Stomach (tissue), 19 donors: ENCODE measurements at places on chromosomes 7 and 10. TPM values are rescaled to one million over a fixed set of nuclear protein-coding genes. Genes with fewer than 3 reads are reported as not detected.
A peak's percentile ranks its signal among the peaks of the same experiment; 100 is the strongest.

Gene CPVL
- total RNA-seq, result not detected

Gene MSMB
- 130 TPM for total RNA-seq

Gene ZMIZ1
- 25.9 TPM for total RNA-seq

Gene MMP21
- not detected for total RNA-seq

DNA sequence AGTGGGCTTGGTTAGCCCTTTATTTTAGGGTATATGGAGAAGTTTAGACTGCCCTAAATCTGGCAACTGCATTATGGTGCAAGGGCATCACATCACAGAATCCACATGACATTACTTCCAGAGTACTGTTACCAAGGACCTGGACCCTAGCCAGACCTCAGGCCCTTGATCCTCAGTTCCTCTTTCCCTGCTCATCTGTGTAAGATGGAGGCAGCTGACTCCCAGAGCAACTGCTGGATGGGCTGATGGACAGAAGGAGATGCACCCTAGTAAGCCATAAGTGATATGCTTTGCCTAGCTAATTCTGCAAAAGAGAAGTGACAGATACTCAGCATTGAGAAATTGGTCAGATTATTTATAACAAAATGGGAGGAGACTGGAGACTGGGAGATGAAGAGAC, 131.7 kb downstream of the DYNC1I1 start:
- H3K4me3 ChIP-seq, result no peak overlapping the region
- H3K4me1 ChIP-seq, result no peaks in the 10 kb centered on the region
- no peaks in the 10 kb centered on the region for H3K27me3 ChIP-seq
- H3K27ac ChIP-seq, result no peak overlapping the region
- no peak for DNase-seq
- H3K36me3 ChIP-seq, result no peaks in the 10 kb centered on the region

DNA sequence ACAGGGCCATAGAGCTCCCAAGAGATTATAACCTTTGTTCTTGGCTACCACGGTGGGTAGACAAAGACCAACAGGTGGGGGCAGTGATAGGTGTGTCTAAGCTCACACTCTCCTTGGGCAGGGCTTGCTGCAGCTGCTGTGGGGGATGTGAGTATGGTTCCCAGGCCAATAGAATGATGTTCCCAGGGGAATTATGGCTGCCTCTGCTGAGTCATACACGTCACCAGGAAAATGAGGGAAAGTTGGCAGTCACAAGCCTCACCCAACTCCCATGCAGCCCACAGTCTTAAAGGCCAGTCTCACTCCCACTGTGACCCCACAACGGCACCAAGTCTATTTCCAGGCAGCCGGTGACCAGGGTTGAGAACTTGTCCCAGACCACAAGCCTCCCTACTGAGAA, 453.4 kb upstream of the PODXL start:
- H3K4me1 ChIP-seq, result no peaks in the 10 kb centered on the region
- no peak overlapping the region for H3K4me3 ChIP-seq
- H3K27ac ChIP-seq, result no peak overlapping the region
- H3K36me3 ChIP-seq, result no peaks in the 10 kb centered on the region

DNA sequence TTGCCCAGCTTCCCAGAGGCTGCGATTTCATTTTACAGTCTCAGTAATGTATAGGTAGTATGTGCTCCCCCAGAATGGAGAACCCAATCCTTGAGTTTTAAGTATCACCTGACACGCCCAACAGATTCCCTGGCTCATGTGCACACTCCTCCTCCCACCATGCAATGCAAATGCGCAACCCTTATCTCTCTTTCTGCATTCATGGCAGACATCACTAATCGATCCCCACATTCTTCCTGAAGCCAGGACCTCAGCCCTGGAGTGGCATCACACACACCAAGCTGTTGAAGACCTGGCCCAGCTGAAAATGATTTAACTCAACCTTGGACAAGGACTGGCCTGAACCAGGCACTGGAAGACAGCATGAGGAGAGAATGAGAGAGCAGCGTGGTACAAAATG, 68.4 kb downstream of the ZRANB1 start:
- H3K4me1 ChIP-seq, result peaks cover 39% of the 10 kb centered on the region
- DNase-seq, result no peak
- H3K36me3 ChIP-seq, result peaks cover 27% of the 10 kb centered on the region
- H3K27ac ChIP-seq, result peak overlapping the region; percentile 72
- no peaks in the 10 kb centered on the region for H3K27me3 ChIP-seq

DNA sequence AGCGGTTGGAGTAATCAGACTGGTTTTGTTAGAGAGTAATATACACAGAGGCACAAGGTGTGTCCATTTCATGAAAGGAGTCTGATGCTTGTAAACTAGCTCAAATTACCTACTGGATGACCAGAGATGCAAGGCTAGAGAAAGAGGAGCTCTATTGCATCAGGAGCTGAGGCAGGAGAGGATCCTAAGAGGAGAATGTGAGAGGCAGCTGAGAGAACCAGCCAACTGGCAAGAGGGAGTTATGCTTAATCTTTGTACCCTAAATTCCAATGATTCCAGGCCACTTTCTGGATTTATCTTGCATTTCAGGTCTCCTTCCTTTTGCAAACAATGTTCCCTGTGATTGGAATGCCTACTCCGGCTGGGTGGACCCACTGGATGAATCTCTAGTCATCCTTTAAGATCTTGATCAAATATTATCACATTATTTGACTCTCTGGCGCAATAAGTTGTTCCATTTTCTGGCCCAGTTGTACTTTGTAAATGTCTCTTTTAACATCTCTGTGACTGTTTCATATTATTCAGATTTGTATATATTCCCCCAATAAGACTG, 57.5 kb upstream of the PTPN12 start:
- H3K36me3 ChIP-seq, result no peaks in the 10 kb centered on the region
- peak; percentile 20 for DNase-seq
- no peaks in the 10 kb centered on the region for H3K4me1 ChIP-seq

DNA sequence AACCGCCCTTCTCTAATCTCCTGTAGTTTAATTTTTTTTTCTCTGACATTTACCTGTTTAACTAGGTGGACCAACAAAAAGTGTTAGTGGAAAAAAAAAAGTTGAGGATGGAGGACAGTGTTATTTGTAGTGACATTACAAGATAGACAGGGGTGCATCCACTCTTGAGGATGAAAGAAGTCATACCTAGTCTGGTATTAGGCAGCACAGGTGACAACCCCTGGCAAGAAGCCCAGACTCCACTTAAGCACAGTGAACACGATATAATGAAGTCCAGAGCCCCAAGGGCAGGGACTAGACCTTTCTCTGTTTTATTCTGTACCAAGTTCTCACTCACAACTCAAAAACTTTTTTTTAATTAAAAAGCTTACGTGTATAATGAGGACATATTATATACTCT, 268.4 kb downstream of the GPR37 start:
- peak; percentile 33 for DNase-seq
- no peaks in the 10 kb centered on the region for H3K4me1 ChIP-seq
- no peak overlapping the region for H3K4me3 ChIP-seq
- no peaks in the 10 kb centered on the region for H3K36me3 ChIP-seq
- no peaks in the 10 kb centered on the region for H3K27me3 ChIP-seq

GRCh38 chr7:70919481-70920073, 212.4 kb upstream of the GALNT17 start:
- no peak overlapping the region for H3K27ac ChIP-seq
- no peak overlapping the region for H3K4me3 ChIP-seq
- DNase-seq, result peak; percentile 34
- H3K4me1 ChIP-seq, result no peaks in the 10 kb centered on the region
- no peaks in the 10 kb centered on the region for H3K36me3 ChIP-seq

DNA sequence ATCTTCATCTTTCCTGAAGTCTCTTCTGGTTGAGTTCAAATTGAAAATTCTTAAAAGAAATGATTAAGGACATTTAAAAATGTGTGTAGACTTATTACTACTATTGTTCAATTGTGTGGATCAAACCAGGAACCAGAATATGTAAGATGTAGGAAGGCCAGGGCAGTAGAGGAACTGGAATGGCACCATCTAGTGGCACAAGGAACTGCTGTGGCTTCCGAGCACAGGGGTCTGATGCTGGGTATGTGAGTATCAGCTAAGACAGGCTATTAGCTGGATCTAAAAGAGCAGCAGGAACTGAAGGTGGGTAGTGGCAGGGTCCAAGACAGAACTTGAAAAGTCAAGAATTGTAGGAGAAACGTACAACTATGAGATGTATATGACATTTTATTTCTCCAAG, 247.3 kb downstream of the SEMA3A start:
- no peaks in the 10 kb centered on the region for H3K27me3 ChIP-seq
- H3K36me3 ChIP-seq, result no peaks in the 10 kb centered on the region
- H3K27ac ChIP-seq, result no peak overlapping the region
- no peaks in the 10 kb centered on the region for H3K4me1 ChIP-seq
- peak; percentile 16 for DNase-seq
- H3K4me3 ChIP-seq, result no peak overlapping the region

DNA sequence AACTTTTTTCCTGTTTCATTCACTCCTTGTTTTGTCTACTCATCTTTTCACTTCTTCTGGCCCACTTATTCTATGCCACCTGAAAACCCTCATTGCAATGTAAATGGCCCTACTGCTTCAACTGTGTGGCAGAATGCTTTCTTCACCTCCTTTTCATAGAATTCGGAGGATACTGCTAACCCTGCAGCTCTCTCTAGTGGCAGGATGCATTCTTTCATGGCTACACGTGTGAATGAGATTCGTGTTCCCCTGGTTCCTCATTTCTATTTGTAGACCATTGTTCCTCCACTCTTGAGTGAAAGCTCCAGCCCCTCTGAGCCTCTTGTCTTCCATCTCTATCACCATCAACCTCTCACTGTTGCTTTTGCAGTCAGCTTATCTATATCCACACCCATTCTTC, 20.9 kb upstream of the CYP26C1 start:
- H3K4me1 ChIP-seq, result peaks cover under 1% of the 10 kb centered on the region
- H3K27ac ChIP-seq, result no peak overlapping the region
- H3K27me3 ChIP-seq, result no peaks in the 10 kb centered on the region
- no peak for DNase-seq

DNA sequence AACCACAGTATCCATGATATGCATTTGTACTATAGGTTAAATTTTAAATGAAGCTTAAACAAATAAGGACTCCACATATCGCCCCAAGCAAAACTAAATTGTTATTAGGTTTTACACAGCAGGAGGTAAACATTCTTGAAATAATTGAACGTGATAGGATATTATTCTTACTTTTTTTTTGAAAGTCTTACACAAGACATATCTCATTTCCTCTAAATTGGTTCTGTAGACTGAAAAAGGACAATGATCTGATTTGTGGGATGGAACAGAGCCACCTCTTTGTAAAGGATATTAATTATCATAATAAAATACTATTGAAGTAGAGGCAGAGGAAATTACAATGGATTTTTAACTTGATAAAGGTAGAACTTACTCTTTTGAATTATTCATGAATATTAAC, 155.1 kb upstream of the SEMA3D start:
- H3K4me3 ChIP-seq, result no peak overlapping the region
- no peak overlapping the region for H3K27ac ChIP-seq
- no peaks in the 10 kb centered on the region for H3K27me3 ChIP-seq
- DNase-seq, result no peak

DNA sequence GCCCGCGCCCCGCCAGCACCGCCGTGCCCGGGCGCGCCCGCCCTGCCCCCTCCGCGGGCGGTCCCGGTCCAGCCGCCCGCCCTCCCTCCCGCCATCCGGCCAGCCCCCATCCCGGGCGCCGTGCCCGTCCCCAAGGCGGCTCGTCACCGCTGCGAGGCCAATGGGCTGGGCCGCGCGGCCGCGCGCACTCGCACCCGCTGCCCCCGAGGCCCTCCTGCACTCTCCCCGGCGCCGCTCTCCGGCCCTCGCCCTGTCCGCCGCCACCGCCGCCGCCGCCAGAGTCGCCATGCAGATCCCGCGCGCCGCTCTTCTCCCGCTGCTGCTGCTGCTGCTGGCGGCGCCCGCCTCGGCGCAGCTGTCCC, at the start of gene HTRA1:
Gene HTRA1 (plus strand): TSS at position 187 of the 362 bp plus-strand sequence. CDS start 100 bp downstream, at position 287.
- DNase-seq, result peak; percentile 87
- no peaks in the 10 kb centered on the region for H3K36me3 ChIP-seq
- peak within 1 kb of the TSS; percentile 9 for H3K27ac ChIP-seq
- peaks cover 22% of the 10 kb centered on the region for H3K4me1 ChIP-seq
- H3K27me3 ChIP-seq, result peaks cover 63% of the 10 kb centered on the region
- H3K4me3 ChIP-seq, result peak within 1 kb of the TSS; percentile 81

DNA sequence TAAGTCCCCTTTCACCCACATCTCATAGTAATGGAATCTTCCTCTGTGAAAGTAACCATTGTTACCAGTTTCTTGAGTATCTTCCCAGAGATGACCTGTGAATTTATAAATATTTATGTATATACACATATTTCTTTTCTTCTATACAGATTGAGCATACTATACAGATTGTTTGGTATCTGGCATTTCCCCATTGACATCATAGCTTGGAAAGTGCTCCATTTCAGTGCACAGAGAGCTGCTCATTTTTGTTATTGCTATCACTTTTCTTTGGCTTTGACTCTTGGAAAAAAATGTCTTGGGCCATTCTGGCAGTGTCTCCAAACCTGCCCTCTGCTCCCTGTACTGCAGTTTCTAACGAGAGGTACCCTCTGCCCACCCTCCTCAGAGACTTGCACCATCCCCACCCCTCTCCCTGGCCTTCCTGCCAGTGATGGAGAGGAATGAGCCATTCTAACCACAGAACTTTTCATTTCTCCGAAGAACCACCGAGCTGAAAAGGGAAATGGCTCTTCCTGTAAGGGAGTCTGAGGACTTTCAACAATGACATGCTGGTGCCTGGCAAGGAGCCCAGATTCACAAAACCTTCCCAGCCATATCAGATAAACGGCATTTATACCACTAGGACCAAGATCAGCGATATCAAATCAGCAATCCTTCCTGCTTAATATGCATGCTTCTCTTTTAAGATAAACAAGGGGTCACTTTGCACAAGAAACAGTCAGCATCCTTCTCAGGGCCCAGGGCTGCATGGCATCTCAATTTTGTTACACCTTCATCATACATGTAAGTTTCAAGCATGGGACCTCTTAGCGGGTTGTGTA, 19.7 kb upstream of the CCSER2 start:
- peak; percentile 56 for DNase-seq
- no peaks in the 10 kb centered on the region for H3K36me3 ChIP-seq
- H3K4me1 ChIP-seq, result peaks cover 11% of the 10 kb centered on the region
- no peaks in the 10 kb centered on the region for H3K27me3 ChIP-seq
- H3K27ac ChIP-seq, result peak overlapping the region; percentile 30
- H3K4me3 ChIP-seq, result no peak overlapping the region

GRCh38 chr7:64619705-64620104, 46.2 kb upstream of the ZNF107 start:
- H3K4me3 ChIP-seq, result no peak overlapping the region
- H3K27me3 ChIP-seq, result no peaks in the 10 kb centered on the region
- H3K27ac ChIP-seq, result no peak overlapping the region
- peak; percentile 7 for DNase-seq

DNA sequence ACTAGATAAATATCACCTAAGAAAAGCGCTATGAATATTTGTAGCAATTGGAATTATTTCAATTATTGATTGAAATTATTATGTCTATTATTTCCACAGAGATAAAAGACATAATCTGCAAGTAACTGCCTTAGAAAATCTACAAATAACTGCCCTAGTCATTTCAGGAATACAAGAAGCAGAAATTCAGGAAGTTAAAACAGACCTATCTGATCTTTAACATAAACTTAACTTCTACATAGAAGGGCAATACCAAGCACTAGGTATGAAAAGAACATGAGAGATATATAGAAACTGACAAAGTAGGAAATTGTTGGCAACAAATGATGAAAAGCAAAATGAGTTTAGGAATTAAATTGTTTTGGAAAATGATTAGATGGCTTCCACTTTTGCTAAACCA, 31.8 kb upstream of the AKR1B10 start:
- DNase-seq, result no peak
- no peaks in the 10 kb centered on the region for H3K4me1 ChIP-seq
- H3K4me3 ChIP-seq, result no peak overlapping the region
- H3K27me3 ChIP-seq, result no peaks in the 10 kb centered on the region
- no peak overlapping the region for H3K27ac ChIP-seq

GRCh38 chr10:7534480-7534852, 123.6 kb upstream of the SFMBT2 start:
- H3K27ac ChIP-seq, result no peak overlapping the region
- H3K27me3 ChIP-seq, result peaks cover 29% of the 10 kb centered on the region
- H3K4me3 ChIP-seq, result no peak overlapping the region
